ENCODE measurements at places on chromosomes 3 and 15.

GRCh38 chr3:111827871-111828270 lies 31.2 kb upstream of the PHLDB2 start:
- no peak for DNase-seq

GRCh38 chr15:68383161-68384074 lies 48.5 kb downstream of the ITGA11 start:
- DNase-seq, result no peak

DNA sequence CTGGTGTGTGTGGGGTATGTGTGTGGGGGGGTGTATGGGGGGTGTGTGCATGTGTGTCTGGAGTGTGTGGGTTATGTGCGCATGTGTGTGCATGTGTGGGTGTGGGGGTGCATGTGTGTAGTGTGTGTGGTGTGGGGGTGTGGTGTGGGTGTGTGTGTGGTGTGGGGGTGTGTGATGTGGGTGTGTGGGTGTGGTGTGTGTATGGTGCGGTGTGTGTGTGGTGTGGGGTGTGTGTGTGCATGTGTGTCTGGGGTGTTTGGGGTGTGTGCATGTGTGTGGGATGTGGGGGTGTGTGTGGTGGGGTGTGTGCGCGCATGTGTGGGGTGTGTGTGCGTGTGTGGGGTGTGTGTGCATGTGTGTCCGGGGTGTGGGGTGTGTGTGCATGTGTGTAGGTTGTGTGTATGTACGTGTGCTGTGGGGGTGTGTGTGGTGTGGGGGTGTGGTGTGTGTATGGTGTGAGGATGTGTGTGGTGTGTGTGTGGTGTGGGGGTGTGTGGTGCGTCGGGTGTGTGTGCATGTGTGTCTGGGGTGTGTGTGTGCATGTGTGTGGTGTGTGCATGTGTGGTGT lies 6.2 kb upstream of the OCA2 start:
- no peak for DNase-seq

GRCh38 chr15:20356911-20357480 lies 184.6 kb downstream of the GOLGA6L6 start:
- DNase-seq, result no peak

- no peak for DNase-seq
Observed at GRCh38 chr3:165206454-165207266, 10.5 kb upstream of the SLITRK3 start.

GRCh38 chr3:195128255-195129071 lies 142.5 kb downstream of the XXYLT1 start:
- DNase-seq, result no peak

- DNase-seq, result no peak
Observed at GRCh38 chr15:88476635-88477060, 9.1 kb downstream of the MRPS11 start.

DNA sequence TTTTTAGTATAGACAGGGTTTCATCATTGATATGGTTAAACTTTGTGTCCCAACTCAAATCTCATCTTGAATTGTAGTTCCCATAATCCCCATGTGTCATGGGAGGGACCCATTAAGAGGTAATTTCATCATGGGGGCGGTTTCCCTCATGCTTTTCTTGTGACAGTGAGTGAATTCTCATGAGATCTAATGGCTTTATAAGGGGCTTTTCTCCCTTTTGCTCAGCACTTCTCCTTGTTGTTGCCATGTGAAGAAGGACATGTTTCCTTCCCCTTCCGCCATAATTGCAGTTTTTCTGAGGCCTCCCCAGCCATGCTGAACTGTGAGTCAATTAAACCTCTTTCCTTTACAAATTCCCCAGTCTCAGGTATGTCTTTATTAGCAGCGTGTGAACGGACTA lies 20.2 kb upstream of the ZNF710 start:
- DNase-seq, result no peak

DNA sequence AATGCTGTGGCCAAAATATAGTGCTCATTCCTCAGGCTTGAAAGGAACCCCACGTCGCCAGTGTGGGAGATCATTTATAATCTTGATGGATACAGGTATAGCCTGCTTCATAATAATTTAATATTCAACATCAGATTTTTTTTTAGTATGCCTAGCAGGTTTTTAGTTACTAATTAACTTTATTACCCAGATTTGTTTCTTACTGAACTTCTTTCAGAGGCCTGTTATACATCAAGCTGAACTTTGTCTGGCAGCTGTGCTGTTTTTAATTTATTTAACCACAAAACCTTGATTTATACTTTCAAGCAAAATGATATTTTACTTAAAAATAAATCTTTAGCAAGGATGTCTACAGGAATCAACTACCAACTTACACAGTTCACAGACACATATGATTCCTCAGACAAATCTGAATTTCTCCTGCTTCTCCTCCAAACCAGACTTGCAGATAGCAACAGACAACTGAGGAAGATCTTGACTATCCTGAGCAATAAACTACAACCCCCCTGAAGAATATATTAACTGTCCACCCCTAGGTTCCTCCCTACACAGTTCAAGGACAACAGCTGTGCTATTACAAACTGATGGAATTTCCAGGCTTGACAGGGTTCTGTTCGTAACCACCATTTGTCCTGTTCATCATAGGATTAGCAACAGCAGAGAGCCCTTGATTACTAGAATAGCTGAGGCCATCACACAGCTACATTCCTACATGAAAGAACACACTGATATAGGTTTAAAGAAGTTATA lies 610 bp downstream of the MAP4 start:
- no peak for DNase-seq

DNA sequence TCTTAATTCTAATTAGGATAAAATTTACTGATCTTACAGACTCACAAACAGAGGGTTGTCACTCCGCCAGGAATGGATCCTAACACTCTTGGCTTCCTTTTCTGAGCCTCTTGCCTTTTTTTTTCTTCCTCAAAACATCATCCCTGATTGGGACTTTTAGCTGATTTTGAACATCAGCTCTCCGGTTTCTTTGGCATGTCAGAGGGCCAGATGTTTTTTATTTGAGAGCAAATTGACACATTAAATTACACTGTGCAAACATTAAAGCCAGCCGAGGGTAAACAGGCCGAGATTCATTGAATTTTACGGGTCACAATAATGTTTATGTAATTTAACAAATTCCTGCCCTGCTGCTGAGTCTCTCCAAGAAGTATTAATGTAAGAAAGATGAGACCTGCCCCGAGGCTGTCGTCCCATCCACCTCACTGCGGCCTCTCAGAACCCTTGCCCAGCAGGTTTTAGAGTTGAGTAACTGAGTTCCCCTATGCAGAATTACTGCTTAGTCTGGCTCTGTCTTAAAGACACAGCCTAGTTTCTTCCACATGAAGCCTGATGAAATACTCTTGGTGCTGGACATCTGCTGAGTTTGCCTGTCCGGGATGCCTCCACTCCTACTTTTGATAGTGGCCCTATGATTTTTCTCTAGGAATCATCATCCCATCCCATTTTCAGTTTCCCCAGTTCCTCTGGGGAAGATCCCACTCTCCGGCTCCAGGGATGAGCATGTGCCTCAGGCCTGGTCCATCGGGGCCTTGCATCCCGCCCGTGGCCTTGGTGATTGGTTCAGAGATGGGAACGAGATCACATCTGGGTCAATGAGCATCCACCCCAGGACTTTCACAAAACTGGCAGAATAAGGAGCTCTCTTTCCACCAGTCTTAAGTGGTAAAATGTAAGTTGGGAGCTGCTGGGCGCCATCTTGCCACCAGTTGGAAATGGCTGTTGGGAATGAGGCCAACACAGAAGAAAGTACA lies 226.6 kb upstream of the TLE3 start:
- no peak for DNase-seq

DNA sequence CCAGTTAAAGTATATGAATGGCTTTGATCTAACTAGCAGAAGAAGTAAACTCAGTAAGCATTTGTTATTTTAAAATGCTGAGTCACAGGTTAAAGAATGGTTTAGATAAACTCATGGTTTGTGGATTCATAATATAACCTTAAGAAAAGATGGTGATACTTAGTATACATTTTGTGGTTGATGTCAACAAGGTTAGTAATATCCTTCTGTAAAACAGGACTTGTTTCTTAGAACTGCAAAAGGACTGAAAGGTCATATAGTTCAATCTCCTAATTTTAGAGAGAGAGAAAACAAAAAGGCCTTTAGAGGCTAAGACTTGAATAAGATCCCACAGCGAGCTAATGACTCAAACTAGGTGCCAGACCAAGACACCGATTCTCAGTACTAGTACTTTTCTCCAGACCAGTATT lies 50.0 kb downstream of the STRIT1 start:
- no peak for DNase-seq

GRCh38 chr3:67593761-67594234 lies 60.6 kb downstream of the SUCLG2 start:
- no peak for DNase-seq

DNA sequence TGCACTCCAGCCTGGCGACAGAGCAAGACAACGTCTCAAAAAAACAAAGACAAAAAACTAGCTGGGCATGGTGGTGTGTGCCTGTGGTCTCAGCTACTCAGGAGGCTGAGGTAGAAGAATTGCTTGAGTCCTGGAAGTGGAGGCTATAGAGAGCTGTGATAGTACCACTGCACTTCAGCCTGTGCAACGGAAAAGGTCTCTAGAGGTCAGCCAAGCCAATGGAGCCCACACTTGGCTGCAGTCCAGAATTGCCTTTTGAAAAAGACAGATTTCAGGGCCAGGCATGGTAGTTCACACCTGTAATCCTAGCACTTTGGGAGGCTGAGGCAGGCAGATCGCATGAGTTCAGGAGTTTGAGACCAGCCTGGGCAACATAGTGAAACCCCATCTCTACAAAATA lies 8.4 kb upstream of the RBPMS2 start:
- no peak for DNase-seq

DNA sequence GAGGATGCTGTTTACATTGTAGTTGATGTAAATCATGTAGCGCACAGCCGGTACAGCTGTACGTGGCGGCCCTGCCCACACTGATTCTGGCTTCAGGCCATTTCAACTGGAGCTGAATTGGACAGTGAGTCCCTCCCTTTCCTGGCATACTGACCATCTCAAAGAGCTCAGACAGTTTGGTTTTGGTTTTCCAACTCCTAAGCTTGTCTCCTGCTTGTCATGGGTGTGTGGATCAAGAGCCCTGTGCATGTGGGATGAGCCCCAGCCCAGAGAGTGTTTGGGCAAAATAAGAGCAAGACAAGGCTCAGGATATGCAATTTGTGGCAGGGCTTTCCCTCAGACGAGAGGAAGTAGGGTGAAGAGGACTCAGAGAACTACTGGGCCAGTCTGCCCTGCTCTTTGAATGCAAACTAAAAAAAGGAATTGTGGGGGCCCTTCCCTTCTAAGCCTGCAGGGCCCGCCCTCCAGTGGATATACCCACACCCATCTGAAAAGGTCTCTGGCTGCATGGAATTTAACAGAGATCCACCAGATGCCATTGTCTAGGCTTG lies 13.3 kb downstream of the ITGA11 start:
- DNase-seq, result no peak

DNA sequence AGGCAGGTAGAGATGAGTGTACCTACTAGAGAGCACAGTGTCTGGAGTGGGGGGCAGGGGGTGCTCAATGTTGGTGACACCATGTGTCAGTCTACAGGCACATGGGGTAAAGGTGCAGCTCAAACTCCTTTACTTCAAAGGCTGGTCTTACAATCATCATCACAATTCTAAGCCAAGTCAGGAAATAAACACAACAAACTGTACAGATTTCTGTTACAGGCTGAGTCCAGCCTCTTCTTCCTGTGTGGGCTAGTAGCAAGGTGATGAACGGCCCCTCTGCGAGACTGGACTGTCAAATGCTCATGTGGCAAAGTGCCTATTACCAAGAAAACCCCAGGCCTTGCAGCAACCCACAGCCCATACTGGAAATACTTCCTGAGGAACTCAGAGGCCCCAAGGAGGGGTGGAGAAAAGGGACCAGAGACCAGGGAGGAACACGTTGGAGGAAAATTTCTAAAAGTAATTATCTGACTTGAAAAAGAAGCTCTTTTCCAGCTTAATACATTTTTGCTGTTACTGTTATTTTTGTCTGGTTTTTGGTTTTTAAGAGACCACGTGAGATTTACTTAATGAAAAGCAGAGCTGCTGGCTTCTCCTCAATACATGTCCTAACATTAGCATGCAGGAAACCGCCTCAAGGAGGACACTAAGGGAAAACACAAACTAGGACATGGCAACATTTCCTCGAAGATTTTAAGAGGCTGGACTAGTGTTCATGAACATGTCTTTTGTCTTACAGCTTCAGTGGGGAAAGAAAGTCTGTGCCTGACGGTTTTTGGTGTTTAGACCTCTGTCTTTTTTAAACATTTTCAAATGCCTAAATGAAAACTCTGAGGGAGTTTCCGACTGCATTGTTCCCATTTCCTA lies 29.5 kb downstream of the TBC1D2B start:
- DNase-seq, result peak; percentile 42

DNA sequence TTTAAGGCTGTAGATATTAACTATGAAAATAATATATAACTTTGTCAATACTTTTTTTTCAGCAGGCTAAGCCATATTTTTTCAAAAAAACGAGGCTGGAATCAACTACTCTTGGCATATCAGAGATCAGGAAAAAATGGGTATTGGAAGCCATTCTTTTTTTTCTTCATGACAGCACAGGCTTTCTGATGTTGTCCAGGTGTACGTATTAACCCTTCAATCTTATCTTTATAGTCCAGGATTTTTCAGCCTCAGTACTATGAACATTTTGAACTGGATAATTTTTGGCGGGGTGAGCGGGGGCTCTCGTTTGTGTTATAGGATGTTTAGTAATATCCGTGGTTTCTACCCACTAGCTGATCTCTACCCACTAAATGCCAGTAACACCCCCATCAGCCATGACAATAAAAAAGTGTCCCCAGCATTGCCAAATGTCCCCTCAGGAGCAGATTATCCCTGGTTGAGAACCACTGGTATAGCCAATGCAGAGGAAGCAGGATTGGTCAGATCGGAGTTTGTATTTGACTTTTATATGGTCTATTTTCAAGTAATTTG lies 52.0 kb downstream of the PLCL2 start:
- no peak for DNase-seq

DNA sequence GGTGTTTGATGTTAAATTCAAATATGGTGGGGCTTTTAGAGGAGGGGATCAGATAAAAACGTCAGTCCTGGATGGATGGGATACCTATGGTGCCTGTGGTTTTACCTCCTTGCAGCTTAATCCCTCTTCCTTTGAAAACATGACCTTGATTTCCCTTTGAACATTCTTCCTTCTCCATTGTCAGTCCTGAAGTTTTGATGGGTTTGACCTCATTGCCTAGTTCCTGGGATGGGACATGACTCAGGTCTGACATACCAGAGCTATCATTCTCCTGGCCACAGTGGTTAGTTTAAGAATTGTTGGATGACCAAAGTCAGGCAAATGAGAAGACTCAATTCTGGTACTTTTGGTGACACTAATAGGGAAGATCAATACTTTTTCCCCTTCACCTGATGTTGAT lies 87.2 kb downstream of the PRICKLE2 start:
- DNase-seq, result no peak

DNA sequence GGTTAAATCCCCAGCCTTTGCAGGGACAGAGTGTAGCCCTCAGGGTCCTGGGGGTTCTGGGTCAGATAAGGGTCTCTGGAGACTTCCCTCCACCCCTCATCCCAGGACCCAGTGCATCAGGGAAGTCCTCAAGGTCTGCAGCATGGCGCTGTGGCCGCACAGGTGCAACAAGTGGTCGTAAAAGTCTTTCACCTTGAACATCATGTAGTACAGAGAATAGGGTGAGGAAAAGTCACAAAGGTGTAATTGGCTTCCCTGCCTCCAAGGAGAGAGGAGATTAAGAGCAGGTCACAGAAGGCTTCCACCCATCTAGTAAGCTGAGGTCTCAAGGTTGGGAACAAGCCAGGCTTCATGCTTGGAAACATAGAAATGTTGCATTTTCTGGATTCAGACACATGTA lies 29.2 kb upstream of the PLA2G4D start:
- no peak for DNase-seq

GRCh38 chr3:129687586-129688125 lies 81.2 kb upstream of the PLXND1 start:
- no peak for DNase-seq
